ENCODE measurements at places on chromosomes 12 and 14.

DNA sequence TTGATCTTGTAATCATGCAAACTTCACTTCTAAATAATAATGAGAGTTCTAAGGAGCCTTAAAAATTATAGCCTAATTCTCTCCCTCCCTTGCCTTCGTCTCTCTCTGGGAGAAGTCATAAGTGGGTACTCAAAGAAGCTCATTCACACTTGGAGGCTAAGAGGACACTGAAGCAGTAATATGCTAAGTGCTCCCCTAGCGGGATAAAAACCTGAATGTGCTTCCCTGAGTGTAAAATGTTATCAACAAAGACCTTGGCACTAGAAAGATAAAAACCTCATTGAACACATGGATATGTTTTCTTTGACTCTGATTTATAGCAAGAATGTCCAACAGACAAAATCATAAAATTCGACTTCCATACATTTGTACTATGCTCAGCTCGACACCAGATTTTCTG, 337.9 kb upstream of the NOVA1 start:
- DNase-seq = no peak

DNA sequence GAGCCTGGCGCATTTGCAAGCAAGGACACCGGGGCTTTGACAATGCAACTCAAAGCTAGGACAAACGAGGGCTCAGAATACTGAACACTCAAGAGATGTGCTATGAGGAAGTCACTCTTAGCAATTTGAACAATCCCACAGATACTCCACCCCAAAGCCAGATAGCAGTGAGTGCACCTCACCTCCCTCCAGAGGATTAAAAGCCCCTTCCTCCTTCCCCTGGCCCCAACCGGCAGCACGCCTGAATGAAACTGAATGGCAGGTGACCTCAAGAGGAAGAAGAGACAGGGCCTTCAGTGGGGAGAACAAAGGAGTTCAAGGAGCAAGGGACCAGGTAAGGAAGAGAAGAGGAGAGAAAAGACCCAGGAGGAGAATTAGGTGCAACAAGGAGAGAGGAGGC, 1.9 kb upstream of the KRT78 start:
- no peak for DNase-seq

GRCh38 chr12:87217491-87217890, 811.7 kb downstream of the C12orf50 start:
- DNase-seq = no peak

DNA sequence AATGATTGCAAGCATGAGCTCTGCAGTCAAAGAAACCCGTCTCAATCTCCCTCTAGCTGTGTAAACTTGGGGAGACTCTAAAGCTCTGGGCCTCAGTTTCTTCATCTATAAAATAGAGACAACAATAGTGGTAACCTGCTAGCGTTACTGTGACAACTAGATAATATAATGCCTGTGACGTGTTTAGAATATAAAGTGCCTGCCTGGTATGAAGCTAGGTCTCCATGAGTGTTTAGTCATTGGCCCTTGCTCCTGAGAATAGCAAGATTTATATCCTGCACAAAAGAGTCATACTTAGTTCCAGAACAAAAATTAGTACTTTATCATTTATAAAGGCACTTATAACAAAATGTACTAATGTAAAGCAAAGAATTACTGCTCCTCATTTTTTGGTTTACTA, 8.8 kb upstream of the DCP1B start:
- no peak for DNase-seq

- DNase-seq = no peak
Measured at GRCh38 chr14:52352061-52352491, 38.0 kb downstream of the PTGER2 start.

- DNase-seq = no peak
Measured at GRCh38 chr14:92917041-92917940, 5.7 kb upstream of the CHGA start.

DNA sequence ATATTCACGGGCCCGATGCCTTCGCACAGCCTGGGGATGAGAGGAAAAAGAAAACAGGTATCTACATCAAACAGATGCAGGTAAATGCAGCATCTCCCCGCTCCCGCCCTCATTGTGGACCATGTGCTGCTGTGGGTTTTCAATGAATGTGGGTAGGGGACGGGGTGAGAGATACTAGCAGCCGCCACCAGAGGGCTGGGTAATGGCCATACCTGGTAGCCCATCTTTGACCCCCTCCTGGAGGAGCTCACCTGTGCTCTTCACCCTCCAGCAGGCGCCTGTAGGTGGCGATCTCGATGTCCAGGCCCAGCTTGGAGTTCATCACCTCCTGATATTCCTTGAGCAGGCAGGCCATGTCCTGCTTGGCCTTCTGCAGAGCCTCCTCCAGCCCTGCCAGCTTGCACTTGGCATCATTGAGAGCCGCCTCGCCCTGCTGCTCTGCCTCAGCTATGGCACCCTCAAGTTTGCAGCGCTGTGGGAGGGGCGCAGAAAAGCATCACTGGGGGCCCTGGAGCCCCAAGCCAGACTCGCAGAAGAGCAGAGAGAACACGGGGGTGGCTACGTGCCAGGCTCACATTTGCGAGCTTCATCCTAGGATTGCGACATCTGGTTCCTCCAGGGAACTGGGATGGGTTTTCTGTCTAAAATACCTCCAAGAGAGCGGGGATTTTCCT, 10.2 kb downstream of the KRT82 start:
- peak; percentile 49 for DNase-seq

DNA sequence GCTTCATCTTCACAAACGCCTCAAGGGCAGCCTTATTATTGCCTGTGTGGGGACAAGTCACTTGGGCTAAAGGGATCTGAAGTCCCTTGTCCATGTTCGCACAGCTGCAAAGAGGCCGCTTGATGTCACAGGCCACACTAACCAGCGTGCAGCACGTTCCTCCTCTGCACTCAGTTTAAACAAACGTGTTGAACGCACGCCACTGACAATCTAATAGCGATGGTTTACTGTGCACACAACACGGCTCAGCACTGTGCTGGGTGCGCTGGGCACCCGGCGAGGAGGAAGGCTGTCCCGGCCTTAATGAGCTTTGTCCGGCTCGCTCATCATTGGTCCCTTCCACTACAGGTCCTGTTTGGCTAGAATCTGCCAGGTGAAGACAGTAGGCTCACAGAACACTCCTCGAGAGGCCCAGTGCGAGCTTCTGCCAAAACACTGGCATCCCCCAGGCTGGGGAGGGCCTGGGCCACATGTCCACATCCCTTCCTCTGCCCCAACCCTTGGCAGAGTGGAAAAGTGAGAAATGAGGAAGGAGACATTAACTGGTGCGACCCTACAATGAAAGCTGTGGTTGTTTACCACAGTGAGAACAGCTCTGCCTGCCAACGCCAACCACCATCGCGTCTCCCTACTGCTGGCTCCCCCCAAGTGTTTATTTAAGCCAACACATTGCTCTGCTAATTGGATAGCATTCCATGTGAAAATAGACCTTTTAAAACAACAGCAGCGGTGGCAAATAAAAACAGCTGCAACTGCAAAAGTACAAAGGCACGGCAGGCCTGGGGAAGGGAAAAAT, 113.2 kb downstream of the RBM19 start:
- no peak for DNase-seq

- no peak for DNase-seq
Measured at GRCh38 chr12:96743606-96744005, 163.5 kb upstream of the NEDD1 start.

GRCh38 chr12:112370868-112371510, 11.2 kb downstream of the HECTD4 start:
- no peak for DNase-seq

DNA sequence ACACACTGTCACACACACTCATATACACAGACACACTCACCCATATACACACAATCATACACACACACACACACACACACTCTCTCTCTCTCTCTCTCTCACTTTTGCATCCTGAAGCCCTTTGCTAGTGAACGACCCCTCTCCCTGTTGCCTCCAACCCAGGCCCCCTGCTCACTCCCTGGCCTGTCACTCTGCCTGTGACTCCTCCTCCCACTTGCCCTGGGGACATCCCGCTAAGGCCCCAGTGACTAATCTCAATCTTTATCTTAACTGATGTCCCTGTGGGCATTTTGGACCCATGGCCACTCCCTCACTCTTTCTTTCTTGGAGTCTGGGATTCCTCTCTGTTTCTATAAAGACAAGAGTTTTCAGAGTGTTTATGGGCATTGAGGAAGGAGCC, 10.9 kb upstream of the DLK1 start:
- no peak for DNase-seq

- no peak for DNase-seq
Measured at GRCh38 chr12:130613131-130613530, 103.0 kb downstream of the RIMBP2 start.

- DNase-seq = peak; percentile 16
Measured at GRCh38 chr14:103315351-103315911, 18.6 kb upstream of the EIF5 start.

- DNase-seq = no peak
Measured at GRCh38 chr12:100404769-100405407, 48.0 kb downstream of the SLC17A8 start.

GRCh38 chr12:13836099-13836498, 145.3 kb downstream of the GRIN2B start:
- DNase-seq = no peak

DNA sequence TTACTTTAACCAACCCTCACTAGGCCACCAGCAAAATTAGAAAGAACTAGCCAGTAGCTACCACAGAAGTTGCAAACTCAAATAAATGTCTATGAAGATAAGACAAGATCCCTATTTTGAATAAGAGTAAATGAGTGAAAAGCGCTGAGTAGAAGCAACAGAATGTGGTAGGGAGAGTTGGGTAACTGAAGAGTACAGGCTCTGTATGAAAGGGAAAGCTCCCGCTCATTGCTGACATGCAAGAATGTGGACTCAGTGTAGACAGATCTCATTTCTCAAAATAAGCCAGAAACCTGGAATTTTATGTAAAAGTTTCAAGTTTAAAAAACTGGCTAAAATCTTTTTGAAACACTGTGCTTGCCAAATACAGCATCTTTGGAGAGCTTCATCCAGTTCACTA, 63.9 kb downstream of the NAV3 start:
- DNase-seq = no peak

DNA sequence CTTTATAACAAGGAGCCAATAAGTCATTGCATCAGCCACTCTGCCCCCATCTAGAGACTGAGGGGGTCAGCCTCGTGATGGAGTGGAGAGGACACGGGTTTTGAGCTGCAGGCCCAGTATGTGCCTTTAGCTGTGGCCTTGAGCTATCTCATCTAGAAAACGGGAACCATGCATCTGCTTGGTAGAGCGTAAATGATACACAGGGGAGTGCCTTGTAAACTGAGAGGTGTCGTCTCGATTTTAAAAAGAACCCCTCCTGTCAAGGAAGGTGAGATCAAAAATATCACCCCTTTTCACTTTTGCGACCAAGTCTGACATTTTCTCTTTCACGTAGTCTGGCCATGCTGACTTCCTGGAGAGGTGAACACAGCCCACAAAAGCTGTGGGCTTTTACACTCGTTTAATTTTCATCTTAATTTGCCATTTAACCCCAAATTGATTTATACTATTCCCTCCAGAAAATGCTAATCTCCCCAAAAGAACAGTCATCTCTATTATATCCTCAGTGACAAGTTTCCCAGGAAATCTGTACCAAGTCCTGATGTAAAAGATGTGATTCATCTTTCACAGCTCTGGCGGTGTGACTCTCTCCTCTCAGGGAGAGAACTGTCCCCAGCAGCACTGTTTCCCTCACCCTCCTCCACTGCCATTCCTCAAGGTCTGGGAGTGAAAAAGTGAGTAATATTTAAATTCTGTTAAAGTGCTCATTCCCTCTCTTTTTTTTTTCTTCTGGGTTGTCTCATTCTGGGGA, 30.6 kb downstream of the VCPKMT start:
- no peak for DNase-seq

DNA sequence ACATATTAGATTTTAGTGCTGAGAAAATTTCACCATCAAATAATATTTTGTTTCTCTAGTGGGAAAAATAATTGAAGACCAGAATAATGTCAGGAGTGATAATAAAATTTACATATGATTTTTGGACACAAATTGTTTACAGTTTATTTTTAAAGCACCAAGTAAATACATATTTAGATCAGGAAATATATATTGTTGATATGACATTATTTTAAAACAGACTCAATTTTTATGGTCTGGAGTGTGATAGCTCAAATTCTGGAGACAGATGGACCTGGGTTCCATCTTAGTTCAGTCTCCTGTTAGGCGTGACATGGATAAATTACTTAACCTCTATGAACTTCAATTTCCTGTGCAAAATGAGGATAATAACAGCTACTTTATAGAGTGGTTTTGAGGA, 135.4 kb downstream of the TPH2 start:
- DNase-seq = no peak

GRCh38 chr12:49032679-49033447, 14.3 kb upstream of the PRKAG1 start:
- no peak for DNase-seq

GRCh38 chr12:26318661-26319068, 123.3 kb downstream of the SSPN start:
- DNase-seq = peak; percentile 57

- DNase-seq = no peak
Measured at GRCh38 chr14:92759679-92760523, 11.5 kb upstream of the LGMN start.

- no peak for DNase-seq
Measured at GRCh38 chr12:127355061-127355841, 911.7 kb upstream of the TMEM132C start.

DNA sequence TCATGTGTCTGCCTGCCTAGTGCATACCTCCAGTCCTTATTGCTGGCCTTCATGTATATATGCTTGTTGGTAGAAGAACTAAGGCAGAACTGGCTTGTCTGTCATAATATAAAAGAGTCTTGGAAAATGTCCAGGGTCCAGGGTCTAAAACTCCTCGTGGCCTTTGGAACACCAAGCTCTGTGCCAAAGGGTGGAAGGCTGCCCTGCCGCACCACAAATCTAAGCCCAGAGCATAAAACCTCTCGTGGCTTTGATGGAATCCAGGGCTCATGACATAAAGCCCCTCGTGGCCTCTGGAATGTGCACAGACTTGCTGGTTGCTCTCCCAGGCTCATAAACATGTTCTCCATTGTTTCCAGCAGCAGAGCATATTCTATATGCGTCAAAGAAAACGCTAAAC, 107.9 kb downstream of the BBS10 start:
- no peak for DNase-seq

DNA sequence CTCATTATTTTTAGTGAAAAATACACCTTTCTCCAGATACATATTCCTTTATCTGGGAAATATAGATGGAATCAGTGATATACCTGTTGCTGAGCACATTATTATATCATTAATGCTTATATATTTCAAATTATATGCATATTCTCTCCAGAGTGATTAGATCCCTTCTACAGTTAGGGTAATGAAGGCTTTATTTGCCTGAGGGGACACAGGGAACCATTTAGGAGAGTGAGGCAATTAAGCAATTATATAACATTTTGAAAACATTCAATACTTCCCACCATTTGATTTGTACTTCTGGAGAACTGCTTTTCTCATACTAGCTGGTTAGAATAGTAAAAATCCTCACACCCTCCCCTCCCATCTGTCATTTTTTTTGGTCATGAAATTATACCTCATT, 212.8 kb upstream of the NOVA1 start:
- no peak for DNase-seq

- DNase-seq = no peak
Measured at GRCh38 chr14:78455896-78456435, 285.8 kb downstream of the NRXN3 start.

GRCh38 chr12:78764913-78765312, 99.7 kb upstream of the SYT1 start:
- no peak for DNase-seq

Measured in mucosa of descending colon (tissue), 3 donors.